ENCODE measurements at places on chromosomes 12 and 14. TPM values are rescaled to one million over a fixed set of nuclear protein-coding genes. Genes with fewer than 3 reads are reported as not detected.

Gene MGAT4C
- 0.71 TPM for total RNA-seq

Gene SLC25A21
- total RNA-seq: 1.4 TPM

Gene TMEM30B
- total RNA-seq: 50.1 TPM

Gene ABCB9
- total RNA-seq: 7.3 TPM

Gene CFAP54
- total RNA-seq: 1.2 TPM
